ENCODE measurements at places on chromosomes 6 and 20.
A peak's percentile ranks its signal among the peaks of the same experiment; 100 is the strongest.

DNA sequence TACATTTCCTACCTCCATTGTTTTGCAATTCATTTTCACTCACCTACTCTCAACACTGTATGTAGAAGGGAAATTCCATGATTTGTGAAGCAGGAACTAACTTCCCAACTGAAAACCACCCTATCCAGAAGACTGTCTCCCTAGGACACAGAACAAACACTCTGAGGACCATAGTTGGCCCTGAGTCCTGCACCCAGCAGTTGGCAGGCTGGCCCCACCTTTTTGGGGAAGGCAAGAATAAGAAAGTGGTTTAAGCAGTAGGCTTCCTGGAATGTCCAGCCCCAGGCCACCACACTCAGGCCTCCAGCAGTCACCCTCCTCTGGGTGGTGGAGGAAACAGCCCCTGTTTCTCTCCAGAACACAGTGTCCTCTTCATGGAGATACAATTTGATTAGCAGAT lies 258.8 kb downstream of the ARHGAP18 start:
- DNase-seq: no peak

GRCh38 chr6:94377835-94378234 lies 958.5 kb upstream of the EPHA7 start:
- no peak for DNase-seq

DNA sequence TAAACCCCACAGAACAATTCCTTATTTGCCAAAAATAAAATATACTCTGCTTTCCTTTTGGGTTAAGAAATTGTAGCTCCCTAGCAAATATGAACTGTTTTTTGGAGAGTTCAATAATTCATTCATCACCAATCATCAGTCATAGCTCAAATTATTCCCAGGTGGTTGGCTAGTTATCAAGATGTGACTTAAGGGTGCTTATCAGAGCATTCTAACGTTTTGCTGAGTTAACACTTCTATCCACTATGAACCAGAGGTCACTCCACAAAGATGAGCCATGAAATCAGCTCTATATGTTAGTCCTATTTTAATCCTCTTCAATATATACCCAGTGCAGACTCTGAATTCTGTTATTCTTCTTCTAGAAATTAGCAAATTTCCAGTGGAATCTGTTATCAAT lies 379.1 kb downstream of the TENT5A start:
- DNase-seq: no peak

DNA sequence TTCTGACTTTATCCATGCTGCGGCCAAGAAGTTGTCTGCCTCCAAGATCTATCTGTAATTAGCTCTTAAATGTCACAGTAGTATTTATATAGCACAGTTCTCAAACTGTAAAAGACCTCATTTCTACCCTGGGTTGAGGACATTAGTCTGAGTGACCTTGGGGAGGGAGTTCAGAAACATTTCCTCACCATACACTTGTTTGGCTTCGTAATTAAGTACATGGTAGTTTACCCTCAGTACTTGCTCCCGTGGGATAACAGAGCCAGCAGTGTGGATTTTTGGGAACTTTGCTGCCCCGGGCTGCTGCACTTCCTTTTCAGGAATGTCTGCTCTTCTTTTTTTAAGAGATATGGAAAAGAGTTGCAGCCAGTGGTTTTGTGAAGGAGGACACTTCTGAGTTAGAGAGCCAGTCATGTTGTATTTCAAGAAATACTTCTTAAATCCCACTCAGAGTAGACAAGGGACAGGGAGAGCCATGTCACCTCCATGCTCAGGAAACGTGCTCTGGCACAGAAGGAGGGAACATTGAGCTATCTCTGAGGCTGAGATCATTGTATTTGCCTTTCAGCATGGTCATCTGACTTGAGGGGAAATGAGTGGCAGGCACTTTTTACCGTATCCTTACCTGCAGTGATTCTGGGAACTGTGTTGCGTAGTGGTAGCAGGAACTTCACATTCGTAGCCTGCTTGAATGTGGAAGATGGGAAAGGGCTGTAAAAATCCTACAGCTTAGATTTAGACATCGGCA lies 33.6 kb downstream of the RPRD1B start:
- DNase-seq: no peak

- DNase-seq: no peak
Measured at GRCh38 chr6:127832381-127832780, 68.5 kb downstream of the THEMIS start.

DNA sequence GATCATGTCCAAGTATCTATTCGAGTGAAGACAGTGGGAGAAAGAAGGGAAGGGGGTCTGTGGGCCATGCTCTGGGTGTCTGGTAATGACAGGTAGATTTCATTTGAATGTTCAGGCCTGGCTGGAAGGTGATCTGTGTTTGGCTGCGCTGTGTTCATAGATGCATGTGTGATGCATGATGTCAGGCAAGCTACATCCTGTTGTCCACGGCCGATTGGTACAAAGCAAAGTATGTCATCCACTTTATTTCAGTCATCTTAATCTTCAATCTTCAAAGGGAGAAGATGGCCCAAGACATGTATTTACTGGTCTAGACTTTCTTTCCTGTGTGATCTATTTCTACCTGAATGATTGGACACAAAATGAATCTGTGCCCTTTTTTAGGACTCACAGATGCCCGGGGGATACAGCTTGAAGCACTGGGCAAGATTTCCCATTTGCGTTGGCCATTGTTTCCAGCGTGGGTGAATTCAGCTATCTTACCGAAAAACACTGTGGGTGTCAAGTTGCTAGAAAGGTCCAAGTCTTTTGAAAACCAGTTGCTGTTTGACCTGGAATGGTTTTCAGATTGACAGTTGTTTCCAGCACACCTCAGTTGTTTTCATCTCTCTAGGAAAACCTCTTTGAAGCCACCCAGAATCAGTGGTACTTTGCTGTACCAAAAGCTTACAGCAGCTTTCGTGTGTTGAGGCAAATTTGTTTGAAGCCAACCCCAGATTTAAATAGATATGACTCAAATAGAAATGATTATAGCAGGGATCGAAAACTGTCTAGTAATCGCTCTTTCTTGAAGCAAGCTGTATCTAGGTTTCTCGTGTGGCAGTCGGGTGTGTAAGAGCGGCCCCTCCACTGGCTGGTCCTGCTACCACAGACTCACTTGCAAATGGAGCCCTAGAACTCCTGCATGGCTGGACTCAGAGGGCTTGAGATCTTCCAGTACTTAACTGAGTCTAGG lies 27.2 kb downstream of the DUSP22 start:
- DNase-seq: no peak

- no peak for DNase-seq
Measured at GRCh38 chr6:3991941-3992340, 87.0 kb downstream of the FAM217A start.

DNA sequence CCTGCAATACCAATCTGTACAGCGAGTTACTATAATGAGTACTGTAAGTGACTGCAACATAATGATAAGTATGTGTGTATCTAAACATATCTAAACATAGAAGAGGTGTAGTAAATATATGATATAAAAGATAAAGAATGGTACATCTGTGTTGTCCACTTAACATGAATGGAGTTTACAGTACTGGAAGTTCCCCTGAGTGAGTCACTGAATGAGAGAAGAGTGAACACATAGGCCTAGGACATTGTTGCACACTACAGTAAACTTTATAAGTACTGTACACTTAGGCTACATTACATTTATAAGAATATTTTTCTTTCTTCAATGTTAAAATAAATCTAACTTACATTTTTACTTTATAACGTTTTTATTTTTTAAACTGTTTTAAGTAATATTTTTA lies 380.4 kb downstream of the MMUT start:
- no peak for DNase-seq

- no peak for DNase-seq
Measured at GRCh38 chr6:81773887-81774286, 21.4 kb upstream of the TENT5A start.

DNA sequence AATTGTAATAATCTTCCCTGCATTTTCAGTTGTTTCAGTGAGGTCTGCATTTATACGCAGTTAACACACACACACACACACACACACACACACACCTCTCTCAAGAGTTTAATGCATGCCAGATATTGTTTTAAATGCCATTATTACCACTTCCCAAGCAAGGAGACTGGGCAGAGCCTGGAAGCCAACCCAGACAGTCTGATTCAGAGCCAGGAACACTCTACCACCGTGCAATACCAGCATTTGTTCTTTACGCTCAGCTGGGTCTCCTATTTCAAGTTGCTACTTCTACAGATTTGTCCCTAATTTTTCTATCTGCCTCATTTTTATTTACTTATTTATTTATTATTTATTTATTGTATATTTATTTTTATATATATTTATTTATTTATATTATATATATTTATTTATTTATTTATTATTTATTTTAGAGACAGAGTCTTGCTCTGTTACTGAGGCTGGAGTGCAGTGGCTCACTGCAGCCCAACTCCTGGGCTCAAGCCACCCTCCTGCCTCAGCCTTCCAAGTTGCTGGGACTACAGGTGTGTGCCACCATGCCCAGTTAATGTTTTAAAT lies 68.4 kb downstream of the PCSK2 start:
- no peak for DNase-seq

GRCh38 chr6:1596088-1596852 lies 13.4 kb upstream of the FOXC1 start:
- peak; percentile 22 for DNase-seq

DNA sequence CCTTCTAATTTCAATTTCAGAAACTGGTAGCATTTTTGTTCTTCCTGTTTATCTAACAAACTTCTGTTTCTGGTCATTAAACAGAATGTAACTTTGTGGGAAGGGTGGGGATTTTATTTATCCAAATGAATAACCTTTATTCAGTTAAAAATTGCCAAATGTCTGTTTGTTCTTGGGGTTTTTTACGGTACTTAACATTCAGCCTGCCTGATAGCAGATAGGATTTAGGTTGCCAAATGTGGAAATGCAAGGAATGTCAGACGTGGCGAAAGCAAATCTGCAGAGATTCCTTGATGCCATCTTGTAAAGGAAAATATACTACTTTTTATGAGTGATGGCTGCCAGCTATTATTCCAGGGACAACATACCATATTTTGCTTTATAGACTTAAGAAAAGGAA lies 95.7 kb downstream of the LYRM2 start:
- DNase-seq: no peak

DNA sequence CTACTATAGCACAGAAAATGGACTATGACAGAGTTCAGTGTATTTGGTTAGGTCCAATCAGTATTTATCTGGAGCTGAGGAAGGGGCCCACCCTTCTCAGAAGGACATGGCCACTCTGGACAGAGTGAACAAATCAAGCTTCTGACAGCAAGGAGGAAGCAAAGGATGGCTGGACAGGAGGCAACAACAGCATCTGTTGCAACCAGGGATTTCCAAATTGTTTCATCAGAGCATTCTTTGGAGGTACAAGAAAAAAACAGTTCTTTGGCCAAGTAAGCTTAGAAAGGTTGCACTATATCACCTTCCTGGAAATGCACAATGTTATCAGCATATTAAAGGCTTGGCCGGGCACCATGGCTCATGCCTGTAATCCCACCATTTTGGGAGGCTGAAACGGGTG lies 118.7 kb upstream of the SLC22A16 start:
- no peak for DNase-seq

DNA sequence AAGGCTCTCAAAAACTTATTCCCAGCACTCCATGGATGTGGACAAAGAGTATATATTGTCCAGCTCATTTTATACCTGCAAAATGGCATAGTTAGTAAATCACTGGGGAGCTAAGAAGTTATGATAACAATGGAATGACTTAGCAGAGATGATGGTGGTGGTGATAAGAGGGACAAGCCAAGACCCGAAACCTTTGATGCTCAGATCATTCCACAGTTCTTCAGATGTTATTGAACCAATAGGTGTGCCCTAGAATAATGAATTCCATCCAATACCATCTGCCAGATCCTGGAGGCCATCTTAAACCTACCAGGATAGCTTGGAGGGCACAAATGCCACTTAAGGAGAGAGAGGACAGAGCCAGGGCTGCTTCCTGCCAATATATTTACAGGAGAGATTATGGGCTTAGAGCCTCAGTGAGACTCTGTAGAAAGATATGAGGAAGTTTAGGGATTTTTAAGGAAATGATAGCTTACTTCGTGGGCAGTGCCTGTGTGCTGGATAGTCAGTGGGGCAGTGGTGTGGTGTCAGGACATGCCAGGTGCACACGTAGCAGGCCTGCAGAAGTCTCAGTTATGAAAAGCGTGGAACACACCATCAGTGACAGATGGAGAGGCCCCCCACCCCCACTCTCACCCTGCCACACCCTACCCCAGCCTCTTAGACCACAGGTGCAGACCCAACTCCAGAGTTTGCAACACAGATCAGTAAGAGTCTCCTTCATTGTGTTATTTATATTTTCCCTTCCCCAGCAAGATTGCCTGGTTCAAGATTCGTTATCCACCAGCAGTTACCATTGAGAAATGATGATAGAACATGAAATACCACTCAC lies 209.7 kb upstream of the SUPT3H start:
- DNase-seq: no peak

GRCh38 chr6:118580585-118581419 lies 32.7 kb downstream of the PLN start:
- DNase-seq: no peak

DNA sequence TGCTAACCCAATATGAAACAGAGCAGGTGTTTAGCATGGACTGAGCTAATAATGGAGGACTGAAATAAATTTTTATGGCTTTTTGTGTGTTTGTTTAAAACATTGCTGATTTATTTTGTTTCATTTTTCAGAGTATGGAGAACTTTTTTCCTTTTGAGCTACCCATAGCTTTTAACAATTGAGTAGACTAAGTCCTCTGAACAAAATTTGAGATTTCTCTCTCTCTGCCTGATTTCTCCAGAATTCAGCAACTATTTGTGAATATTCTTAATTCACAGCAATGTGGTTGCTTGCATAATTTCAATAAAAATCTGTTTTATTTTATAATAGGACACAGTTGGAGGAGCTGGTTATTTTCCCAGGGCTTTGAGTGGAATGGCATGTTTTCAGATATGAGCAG lies 103.7 kb downstream of the TPBG start:
- no peak for DNase-seq

GRCh38 chr6:118968416-118968815 lies 33.5 kb upstream of the MCM9 start:
- no peak for DNase-seq

GRCh38 chr6:169289619-169290339 lies 36.1 kb upstream of the THBS2 start:
- no peak for DNase-seq

DNA sequence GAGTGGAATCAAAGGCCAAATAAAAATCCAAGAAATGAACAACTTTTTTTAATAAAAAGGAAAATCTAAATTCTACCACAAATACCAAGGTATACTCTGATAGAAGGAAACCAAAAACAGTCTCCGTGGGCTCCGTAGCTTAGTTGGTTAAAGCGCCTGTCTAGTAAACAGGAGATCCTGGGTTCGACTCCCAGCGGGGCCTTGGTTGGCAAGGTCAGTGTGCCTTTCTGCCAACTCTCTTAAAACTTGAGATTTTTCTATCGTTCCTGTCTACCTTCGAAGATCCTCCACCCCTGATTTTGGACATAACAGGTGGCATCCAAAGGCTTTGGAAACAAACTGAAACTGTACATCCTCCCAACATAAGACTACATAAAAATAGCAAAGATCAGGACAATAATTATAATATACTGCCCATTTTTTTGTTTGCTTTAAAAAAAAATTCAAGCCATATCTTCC lies 197.9 kb downstream of the TRIM27 start:
- DNase-seq: no peak

DNA sequence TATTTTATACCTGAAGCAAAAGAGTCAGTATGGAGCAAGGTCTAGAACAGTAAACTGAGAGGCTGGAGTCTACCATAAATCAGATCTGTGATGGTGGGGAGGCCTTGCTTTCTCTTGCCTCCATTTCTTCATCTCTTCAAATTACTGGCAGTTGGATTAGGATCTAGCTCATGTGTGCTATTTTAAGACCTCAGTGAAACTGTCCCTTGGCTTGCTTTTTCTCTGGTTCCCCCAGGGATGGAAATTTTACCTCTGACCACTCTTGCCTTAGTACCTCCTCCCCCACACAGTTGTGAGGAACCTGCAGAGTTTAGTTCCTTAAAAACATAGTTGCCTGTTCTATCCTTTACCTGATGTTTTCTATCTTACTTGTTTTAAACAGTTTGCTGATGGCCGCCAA lies 8.5 kb downstream of the TMEM14B start:
- DNase-seq: no peak
